Neural crest cell (in vitro differentiated cells): ENCODE measurements at places on chromosomes 2 and 18. TPM values are rescaled to one million over a fixed set of nuclear protein-coding genes. Genes with fewer than 3 reads are reported as not detected.
A peak's percentile ranks its signal among the peaks of the same experiment; 100 is the strongest.

SAG gene
- total RNA-seq: not detected in 2 replicates

CD8B gene
- total RNA-seq: not detected in 2 replicates

DNA sequence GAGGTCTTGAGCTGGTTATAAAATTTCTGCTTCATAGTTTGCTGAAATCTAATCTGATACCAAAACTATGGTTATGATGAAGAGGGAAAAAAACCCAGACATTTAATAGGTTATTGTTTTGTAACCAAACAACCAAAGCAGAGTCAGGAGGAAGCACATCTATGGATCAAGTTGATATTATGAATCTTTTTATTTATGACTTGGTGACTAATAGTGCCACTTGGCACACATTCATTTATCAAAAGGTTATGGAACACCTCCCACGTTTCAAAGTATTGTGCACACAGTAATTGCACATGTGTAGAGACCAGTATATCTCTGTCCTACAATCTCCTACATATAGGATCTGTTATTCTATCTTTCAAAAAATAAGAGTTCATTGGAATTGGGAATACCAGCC lies 93.0 kb downstream of the DPP4 start:
- no peaks in the 10 kb centered on the region for H3K27me3 ChIP-seq
- H3K4me1 ChIP-seq: no peaks in the 10 kb centered on the region
- no peak overlapping the region for H3K4me3 ChIP-seq
- no peak overlapping the region for H3K27ac ChIP-seq
- no peak for DNase-seq

LOXHD1 gene
- total RNA-seq: not detected in 2 replicates

- no peak overlapping the region for H3K27ac ChIP-seq
- no peaks in the 10 kb centered on the region for H3K36me3 ChIP-seq
Observed at GRCh38 chr2:15925819-15926218, 14.5 kb upstream of the MYCN start.

CWC22 gene
- total RNA-seq: 25.8 and 27.6 TPM in 2 replicates

DNA sequence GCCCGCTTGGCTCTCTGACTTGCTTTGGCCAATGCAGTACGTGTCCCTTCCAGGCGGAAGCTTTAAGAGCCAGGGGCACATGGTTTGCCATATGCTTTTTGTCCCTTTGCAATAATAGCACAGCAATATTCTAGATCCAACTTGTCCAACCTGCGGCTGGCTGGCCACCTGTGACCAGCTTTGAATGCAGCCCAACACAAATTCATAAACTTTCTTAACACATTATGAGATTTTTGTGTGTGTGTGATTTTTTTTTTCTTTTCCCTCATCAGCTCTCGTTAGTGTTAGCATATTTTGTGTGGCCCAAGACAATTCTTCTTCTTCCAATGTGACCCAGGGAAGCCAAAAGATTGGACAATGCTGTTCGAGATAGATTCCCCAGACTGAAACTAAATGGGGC lies 119.3 kb upstream of the SIX3 start:
- DNase-seq: no peak
- peaks cover 22% of the 10 kb centered on the region for H3K27me3 ChIP-seq
- peaks cover 4% of the 10 kb centered on the region for H3K4me1 ChIP-seq

- H3K36me3 ChIP-seq: no peaks in the 10 kb centered on the region
- no peak overlapping the region for H3K4me3 ChIP-seq
- peaks cover 7% of the 10 kb centered on the region for H3K4me1 ChIP-seq
- peak overlapping the region; percentile 85 for H3K27ac ChIP-seq
- H3K27me3 ChIP-seq: no peaks in the 10 kb centered on the region
Observed at GRCh38 chr2:31347750-31348149, 66.8 kb downstream of the XDH start.

WNT10A gene
- total RNA-seq: not detected in 2 replicates

FSHR gene
- not detected in 2 replicates for total RNA-seq
